NCI-H1417 treated with DMSO at 0.1 percent for 48 hours (cell line): ENCODE measurements at places on chromosomes 6 and 20.

- no peak for DNase-seq
Measured at GRCh38 chr6:82957171-82957867, 108.3 kb downstream of the UBE3D start.

DNA sequence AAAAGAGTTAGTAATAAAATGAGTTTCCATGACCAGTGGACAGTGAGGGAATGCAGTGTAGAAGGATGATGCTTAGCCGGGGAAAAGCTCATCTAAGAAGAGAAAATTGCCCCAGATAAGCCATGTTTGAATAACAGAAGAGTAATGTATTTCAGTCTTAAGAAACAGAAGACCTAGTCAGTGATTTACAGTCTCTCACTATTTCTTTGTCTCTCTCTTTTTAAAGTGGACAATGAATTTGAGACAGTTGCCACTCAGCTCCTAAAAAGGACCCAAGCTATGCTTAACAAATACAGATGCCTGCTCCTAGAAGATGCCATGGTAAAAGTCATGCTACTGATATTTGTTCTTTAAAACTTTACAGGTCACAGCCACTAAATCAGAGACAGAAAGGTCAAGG lies 19.4 kb upstream of the RPL7L1 start:
- DNase-seq, result no peak

DNA sequence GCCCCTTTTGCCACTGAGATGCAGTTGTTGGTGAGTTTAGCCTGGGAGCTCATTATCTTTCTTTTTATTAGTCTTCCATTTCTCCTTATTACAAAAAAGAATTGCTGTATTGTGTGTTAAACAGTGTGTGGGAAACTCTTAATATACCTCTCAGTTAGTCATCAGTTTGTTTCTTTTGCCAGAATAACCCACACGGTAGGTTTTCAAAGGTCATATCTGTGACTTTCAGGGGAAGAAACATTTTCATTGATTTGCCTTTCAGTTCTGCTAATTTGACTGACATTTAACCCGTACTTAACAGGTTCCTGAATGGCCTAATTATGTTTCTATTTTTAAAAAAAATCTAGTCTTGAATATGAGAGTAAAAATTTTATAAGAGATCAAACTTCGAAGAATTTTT lies 145.3 kb downstream of the KHDC1L start:
- DNase-seq, result no peak

GRCh38 chr6:79463621-79464050 lies 73.6 kb downstream of the LCA5 start:
- DNase-seq, result no peak

- DNase-seq, result no peak
Measured at GRCh38 chr6:157454762-157455714, 74.0 kb downstream of the ZDHHC14 start.

GRCh38 chr6:153662982-153663381 lies 376.1 kb upstream of the OPRM1 start:
- DNase-seq, result no peak

DNA sequence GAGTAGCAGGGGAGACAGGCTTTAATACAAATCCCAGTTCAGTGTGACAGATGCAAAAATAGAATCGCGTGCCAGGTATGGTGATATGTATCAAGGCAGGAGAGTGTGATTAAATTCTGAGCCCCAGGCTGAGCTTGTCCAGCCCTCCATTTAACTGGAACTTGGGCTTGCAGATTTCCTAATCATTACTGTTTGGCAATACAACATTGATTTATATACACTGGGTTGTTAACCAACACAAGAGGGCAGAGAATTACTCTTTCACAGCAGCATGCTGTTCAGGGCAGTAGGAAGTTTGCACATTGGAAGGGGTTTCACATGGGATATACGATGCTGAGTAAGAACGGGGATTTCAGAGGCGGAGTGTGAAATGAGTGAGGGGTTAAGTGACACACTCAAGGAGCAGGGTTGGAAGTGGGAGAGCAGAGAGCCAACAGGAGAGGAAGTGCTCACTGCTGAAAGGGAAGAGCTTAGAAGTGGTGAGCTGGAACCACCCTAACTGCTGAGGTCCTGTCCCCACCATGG lies 70.8 kb upstream of the ATXN1 start:
- no peak for DNase-seq

GRCh38 chr6:110953633-110954303 lies 4.7 kb upstream of the GTF3C6 start:
- no peak for DNase-seq

DNA sequence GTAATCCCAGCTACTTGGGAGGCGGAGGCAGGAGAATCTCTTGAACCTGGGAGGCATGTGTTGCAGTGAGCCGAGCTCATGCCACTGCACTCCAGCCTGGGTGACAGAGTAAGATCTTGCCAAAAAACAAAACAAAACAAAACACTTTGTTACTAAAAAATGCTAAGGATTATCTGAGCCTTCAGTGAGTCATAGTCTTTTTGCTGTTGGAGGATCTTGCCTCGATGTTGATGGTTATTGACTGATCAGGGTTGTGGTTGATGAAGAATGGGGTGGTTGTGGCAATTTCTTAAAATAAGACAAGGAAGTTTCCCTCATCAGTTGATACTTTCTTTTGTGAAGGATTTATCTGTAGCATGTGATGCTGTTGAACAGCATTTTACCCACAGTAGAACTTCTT lies 196.8 kb upstream of the HDDC2 start:
- DNase-seq, result no peak

DNA sequence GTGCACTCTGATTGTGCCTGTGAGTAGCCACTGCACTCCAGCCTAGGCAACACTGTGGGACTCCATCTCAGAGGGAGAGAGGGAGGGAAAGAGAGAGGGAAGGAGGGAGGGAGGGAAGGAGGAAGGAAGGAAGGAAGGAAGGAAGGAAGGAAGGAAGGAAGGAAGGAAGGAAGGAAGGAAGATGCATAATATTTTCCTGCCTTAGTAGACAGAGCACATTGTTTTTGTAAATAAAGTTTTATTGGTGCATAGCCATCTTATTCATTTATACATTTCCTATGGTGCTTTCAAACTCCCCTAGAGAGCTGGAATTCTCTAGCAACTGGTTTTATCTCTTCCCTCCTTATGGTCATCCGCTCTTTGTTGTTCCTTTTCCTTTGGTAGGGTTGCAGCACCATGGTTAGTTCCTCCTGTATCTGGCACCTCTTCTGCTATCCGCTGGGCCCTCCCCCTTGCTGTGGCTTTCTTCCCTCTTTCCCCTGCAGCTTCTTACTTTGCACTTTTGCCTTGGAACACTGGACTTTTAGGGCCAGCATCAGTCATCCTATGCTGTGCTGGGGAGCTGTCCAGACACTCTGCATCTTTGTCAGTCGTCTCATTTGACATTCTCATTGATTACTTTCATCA lies 20.2 kb downstream of the GPR6 start:
- DNase-seq, result no peak

GRCh38 chr20:47150403-47151152 lies 205.9 kb downstream of the ZMYND8 start:
- no peak for DNase-seq

GRCh38 chr20:33062105-33062824 lies 8.6 kb downstream of the BPIFB3 start:
- no peak for DNase-seq

DNA sequence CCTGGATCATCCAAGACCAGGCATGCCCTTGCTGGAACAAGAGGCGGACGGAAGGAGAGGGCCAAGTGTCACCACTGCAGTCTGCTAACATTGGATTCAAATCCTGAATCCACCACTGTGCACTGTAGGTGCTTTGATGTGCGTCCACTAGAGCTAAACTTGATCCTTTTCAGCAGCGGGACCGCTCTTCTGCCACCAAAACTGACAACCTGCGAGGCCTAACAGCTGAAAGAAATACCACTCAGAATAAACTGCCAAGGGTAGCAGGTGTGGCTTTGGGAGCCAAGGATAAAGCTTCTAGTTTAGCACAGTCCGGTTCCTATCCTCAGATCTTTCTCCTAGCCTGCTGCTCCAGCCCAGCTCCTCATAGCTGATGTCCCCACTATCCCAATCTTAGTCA lies 108.0 kb downstream of the ATXN1 start:
- DNase-seq, result no peak

GRCh38 chr6:46794068-46794467 lies 879 bp downstream of the MEP1A start:
- DNase-seq, result no peak
